ENCODE measurements at places on chromosomes 5 and 9.
A peak's percentile ranks its signal among the peaks of the same experiment; 100 is the strongest.

DNA sequence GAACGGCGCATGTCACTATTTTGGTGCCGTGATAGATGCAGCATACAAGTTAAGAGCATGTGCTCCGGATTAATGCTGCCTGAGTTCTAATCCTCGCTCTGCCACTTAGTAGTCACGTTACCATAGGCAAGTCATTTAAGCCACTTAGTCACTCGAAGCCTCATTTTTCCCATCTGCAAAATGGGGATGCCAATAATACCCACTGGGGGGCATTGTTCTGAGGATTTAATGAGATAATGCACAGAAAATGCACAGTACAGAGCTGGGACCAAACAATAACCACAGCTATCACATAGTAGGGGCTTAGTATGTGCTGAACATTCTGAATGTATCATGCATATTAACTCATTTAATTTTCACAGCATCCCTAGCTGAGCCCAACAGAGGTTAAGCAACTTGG is 9.1 kb downstream of the NIPAL4 start:
- DNase-seq: no peak

DNA sequence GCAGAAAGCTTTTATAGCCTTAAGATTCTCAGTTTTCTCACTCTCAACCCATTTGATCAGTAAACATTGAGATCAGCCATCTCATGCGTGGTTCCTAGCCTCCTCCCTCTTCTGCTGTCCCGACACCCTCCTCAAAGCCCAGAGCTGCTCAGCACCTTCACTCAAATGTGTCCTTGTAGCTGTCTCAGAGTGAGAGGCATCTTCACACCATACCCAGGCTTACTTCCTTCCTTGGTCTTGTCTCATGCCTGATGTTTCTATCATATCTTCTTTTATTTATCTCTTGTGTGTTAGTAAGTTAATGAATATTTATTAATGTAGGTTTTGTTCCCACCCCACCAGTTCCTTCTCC is 72.4 kb upstream of the SNX2 start:
- no peak for DNase-seq

GRCh38 chr5:134146651-134147518 is 29.9 kb downstream of the SKP1 start:
- no peak for DNase-seq

GRCh38 chr9:106291786-106292185 is 571.2 kb upstream of the ZNF462 start:
- DNase-seq: no peak

DNA sequence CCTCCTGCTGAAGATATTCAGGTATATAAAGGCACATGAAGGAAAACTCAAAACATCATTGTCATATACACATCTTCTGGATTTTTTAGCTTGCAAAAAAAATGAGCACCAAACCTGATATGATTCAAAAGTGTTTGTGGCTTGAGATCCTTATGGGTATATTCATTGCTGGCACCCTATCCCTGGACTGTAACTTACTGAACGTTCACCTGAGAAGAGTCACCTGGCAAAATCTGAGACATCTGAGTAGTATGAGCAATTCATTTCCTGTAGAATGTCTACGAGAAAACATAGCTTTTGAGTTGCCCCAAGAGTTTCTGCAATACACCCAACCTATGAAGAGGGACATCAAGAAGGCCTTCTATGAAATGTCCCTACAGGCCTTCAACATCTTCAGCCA is at the start of gene IFNK:
TSS of gene IFNK (plus strand) at position 55 of the 400 bp plus-strand sequence. CDS start at position 102, 47 bp downstream.
- no peak for DNase-seq

GRCh38 chr5:173301695-173302545 is 26.3 kb downstream of the STC2 start:
- DNase-seq: no peak

- no peak for DNase-seq
These were observed 21.0 kb downstream of the PCDH1 start for GRCh38 chr5:141857226-141857625.

GRCh38 chr5:173691931-173692330 is 75.5 kb upstream of the BOD1 start:
- no peak for DNase-seq

DNA sequence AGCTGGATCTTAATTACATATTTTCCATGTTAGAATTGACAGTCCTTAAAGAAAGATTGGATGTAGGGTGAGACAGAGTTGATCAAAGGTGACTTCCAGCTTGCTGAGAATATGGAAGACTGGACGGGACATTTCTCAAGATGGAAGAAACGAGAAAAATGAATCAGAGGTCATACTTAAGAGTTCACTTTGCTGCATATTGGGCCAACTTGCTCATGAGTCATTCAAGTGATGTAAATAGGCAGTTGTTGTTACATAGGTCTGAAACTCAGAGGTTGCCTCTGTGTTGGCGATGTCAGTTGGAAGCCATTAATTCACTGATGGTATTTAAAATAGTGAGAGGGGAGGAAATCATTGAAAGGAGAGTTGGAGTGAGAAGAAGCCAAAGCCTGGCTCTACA is 132.8 kb downstream of the CD180 start:
- DNase-seq: peak; percentile 80

DNA sequence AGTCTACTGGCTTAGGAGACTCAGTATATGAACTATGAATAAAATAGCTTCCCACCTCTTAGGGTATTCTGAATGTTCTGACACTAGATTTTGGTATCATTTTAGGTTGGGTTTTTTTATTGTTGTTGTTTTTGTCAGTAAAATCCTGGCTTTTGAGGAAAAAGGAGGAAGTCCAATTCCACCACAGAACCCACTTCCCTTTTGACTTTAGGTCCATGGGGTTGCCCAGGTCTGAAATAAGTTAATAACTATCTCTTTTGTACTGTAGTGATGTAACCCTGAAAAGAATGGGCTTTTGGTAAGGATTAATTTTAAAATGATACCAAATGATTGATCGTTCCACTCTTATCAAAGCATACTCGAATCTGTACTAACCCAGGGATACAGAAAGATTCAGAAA is 29.1 kb upstream of the IL12B start:
- no peak for DNase-seq

DNA sequence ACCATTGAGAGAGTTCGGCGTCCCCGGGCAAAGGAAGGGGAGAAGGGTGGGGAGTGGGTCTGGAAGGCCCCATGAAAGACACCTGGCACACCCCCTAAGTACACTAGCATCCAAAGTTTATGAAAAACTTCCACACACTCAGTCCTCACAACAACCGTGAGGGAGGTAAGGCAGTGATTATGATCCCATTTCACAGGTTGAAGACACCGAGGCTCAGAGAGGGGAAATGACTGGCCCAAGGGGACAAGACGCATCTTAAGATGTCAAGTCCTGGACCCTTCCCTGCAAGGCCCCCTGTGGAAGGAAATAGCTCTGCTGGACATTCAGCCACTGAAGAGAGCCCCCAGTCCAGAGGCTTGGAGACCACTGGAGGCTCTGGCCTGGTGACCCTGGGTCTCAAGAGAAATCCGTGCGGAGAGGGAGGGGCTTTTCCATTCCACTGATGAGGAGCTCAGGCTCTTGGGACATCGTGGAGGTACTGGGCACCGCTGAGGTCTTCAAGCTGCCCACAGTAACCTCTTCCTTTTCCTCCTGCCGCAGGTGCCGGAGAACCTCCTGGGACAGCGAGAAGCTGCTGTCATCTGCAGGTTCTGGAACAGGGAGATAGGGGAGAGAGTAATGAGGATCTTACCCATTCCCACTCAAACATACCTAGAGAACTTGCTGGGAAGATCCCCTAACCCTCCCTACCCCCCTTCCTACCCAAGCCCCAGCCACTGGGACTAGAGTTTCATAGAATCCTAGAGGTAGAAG is 5.2 kb downstream of the SMIM33 start:
- no peak for DNase-seq

DNA sequence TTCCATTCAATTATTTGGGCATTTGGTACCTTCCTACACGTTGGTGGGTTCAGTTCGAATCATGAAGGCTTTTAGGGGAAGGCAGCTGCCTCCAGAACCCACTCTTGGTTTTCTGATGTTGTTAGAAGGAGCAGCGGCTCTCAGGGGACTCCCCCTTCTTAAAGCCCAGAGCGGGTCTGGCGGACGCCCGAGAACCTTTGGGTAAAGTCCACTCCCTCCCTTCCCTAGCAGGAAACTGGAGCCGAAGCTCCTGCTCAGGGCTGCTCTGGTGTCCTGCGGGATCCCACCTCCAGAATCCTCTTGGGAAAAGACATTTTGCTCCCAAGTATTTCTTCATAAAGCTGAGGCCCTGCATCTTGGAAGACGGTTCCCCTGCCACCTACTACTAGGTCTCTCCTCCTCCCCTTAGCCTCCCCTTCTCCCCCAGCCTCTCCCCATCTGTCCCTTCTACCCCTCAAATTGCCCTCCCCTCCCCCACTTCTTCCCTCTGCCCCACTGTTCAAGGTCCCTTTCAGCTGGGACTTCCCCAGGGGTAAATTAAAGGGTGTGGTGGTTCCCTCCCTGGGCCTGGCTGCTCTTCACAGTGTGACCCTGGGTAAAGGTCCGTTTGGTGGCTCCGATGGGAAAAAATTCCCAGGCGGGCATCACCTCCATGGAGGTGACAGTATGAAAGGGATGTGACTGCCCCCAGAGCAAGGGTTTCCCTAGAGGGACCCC is 9.3 kb downstream of the IRX4 start:
- no peak for DNase-seq

DNA sequence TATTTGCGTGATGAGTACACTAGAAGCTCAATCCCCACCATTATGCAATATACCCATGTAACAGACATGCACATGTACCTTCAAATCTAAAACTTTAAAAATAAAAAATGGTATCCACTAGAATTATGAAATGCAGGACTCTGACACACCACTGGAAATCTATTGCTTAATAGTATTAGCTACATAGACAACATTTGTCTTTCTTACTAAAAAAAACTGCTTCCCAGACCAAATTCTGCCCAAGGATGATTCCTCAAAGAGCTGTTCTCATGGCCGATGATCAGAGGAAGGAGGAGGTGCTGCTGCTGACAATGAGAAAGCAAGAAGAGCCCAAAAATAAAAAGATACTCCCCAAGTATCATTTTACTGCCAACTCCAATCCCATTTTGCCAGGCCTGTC is 67.2 kb downstream of the TTC39B start:
- peak; percentile 34 for DNase-seq

GRCh38 chr9:16501141-16501540 is 369.3 kb downstream of the BNC2 start:
- DNase-seq: peak; percentile 61

GRCh38 chr5:56246769-56247168 is 13.6 kb upstream of the ANKRD55 start:
- no peak for DNase-seq

- DNase-seq: no peak
These were observed 602.4 kb upstream of the CLINT1 start for GRCh38 chr5:158461240-158461854.

DNA sequence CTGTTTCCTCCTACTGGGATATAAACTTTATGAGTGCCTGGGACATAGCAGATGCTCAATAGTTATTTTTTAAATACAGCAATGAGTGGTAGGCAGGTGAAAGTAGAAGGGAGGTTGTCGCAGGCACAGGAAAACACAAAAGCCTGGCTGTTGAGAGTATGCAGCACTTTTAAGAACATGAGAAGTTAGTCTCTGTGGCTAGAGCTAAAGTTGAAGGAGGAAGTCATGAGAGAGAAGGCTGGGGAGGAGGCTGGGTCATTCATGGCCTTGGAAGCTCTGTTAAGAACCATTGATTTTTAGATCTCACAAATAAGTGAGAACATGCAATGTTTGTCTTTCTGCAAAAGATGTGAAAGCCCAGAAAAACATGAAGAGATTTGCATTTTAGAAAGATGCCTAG is 126.7 kb downstream of the PRKACG start:
- DNase-seq: no peak

GRCh38 chr5:83507431-83507830 is 35.9 kb downstream of the VCAN start:
- DNase-seq: no peak

GRCh38 chr5:91187032-91187431 is 196.1 kb downstream of the ARRDC3 start:
- DNase-seq: no peak

DNA sequence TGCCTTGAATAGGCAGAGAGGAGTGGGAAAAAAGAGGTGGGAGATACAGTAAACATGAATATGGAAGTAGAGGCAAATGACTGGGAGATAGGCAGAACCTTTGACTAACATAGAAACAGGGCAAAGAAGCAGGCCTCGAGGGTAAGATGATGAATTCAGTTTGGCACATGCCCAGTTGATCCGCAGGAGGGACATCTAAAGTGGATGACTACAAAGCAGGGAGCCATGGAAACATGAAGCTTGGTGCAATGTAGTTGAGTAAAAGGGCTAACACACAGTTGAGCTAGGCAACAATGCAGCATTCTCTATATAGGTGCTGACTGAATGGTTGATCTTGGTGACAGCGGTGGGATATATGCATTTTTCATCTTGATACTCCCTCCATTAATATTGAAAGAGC is 253.8 kb downstream of the DMRT2 start:
- no peak for DNase-seq

DNA sequence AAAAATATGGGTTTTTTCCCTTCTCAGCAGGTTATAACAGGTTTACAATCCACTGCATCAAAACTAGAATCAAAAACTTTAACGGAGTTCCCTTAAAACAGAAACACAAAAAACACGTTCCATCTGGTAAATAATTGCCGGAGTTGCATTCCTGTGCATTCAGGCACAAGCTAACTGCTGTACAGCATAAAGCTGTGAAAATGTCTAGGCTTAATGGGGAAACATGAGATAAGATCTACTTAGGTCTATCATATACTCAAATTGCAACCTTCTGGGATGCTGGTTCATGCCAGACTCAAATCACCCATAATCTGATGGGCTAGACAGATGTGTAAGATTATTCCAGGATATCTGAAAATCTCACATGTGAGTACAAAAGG is 265.3 kb downstream of the DOCK8 start:
- no peak for DNase-seq

DNA sequence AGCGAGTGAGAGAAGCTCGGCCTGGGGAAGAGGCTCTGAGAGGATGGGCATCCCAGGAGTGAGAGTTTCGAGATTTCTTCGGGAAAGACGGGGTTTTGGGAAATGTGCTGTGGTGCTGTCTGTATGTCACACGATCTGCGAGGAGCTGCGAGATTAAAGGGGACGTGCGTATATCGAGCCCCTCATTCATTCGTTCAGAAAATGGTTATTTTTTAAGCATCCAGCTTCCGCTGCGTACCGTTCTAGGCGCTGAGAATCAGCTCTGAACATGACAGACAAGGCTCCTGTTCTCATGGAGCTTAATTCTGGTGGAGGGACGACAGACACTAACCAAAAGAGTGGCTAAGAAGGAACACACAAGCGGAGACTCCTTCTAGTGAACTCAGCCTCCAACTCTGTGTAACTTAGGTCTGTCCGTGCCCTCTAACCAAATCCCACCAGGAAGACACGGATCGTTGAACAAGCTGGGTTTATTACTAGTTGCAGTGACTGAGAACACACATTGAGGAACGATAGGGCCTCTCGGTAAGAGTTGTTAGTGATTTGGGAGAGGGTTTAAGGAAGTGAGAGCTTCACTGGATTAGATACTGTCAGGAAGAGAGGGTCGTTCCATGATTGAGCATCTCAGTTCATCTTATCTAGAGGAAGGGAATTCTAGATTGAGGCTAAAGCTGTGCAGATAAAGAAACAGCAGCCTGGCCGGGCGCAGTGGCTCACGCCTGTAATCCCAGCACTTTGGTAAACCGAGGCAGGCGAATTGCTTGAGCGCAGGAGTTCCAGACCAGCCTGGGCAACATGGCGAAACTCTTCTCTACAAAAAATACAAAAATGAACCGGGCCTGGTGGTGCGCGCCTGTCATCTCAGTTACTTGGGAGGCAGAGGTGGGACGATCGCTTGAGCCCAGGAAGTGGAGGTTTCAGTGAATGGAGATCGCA is 1.0 kb upstream of the FBXW11 start:
- DNase-seq: peak; percentile 31

- DNase-seq: peak; percentile 80
These were observed 114.4 kb downstream of the MAST4 start for GRCh38 chr5:66710557-66711088.

- DNase-seq: no peak
These were observed 5.6 kb downstream of the EFNA5 start for GRCh38 chr5:107665036-107665570.

Data from fibroblast of pulmonary artery (primary cell).